Muscle of back (tissue), 13 donors: ENCODE measurements at places on chromosomes 16 and 17.

DNA sequence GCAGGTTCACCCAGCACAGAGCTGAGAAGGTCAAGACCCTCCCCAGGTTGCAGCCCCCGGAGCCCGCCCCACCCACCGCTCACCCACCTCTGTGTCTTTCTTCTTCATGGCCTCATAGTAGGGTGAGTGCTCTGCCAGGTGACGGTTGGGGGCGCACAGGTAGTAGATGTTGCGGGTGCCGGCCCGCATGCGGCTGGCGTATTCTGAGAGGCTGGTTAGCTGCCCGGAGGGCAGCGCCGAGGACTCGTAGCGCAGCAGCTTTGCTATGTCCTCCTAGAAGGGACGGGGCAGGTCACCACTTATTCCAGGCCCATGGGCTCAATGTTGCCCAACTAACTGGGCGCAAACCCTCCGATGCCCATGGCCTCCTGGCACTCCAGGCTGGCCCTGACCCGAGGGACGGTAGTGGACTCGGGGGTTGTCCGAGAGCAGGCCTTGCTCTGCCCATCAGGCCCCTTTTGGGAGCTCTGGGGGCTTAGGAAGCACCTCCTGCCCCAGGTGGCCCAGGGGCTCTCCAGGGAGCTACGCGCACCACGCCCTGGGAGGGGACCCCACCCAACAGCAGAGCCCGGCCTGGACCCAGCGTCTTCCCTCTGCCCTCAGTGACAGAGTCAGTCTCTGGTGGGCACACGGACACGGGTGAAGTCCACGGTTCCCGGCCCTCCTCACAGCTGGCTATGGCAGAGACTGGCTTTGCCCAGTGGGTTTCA is 9.9 kb downstream of the DNASE1 start:
- DNase-seq, result no peak

DNA sequence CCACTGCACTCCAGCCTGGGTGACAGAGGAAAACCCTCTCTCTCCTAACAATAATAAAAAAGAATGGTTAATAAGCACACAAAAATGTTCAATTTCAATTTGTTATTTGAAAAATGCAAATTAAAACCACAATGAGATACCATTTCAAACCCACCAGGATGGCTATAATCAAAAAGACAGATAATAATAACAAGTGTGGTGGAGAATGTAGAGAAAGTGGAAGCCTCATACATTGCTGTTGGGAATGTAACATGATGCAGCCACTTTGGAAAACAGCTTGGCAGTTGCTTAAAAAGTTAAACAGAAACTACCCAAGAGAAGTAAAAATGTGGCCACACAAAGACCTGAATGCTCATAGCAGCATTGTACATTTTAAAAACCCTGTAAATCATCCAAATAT is 51.8 kb upstream of the MAP3K14 start:
- DNase-seq, result no peak

GRCh38 chr17:5437721-5438317 is 1.1 kb downstream of the C1QBP start:
- DNase-seq, result no peak

DNA sequence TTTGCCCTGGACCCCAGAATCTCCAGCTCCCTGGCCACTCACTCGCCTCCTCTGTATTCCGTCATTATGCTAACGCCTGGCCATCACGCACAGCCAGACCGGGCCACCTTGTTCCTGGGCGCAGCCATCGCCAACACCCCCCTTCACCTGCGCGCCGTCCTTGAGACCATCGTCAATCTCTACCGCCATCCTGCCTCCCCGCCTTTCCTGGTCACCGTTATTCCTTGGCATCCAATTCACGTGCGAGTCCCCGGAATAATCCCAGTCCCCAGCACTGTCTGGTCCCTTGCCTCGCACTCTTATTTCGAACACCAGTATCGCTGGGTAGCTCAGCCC is 541 bp downstream of the VKORC1 start:
- DNase-seq, result no peak

- peak; percentile 94 for DNase-seq
Measured at GRCh38 chr17:8185582-8186445, 4.2 kb downstream of the BORCS6 start.

- DNase-seq, result no peak
Measured at GRCh38 chr17:19716108-19717030, at the start of gene SLC47A2. Gene SLC47A2, minus strand, starts transcription at chr17:19716584. Its CDS starts 29 bp downstream, at chr17:19716555.

DNA sequence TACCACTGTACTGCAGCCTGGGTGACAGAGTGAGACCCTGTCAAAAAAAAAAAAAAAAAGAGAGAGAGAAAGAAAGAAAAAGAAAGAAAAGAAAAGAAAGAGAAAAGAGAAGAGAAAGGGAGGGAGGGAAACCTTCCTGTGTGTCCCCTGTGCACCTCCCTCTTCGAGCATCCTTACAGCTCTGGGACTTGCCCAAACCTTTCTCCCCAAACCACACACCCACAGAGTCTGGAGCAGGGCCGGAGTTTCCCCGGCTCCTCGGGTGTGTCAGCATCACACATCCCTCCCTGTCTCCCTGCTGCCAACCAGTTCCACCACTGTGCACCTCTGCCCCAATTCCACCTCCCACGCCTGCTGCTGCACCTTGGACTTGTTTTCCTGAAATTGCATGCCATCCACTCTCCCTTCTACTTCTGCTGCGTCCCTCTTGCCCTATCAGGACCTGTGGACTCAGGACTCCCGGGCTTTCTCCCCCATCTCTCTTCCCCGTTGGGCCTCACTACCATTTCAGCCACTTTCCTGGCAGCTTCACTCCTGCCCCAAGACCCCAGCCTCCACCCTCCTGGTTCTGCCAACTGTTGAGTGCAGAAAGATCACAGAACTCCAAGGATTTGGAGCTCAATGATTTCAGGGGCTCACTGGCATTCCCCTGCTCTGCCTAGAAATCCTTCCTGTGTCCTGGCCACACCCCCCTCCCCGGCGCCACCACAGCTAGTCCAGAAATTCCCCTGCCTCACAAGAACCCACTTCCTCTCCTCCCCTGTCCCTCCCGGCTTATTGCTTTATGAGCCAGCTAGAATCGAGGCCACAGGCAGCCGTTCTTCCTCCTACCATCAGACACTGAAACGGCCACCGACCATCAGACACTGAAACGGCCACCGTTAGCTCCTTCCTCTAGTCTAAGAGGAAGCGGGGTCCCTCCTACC is 3.7 kb upstream of the CDK3 start:
- no peak for DNase-seq

DNA sequence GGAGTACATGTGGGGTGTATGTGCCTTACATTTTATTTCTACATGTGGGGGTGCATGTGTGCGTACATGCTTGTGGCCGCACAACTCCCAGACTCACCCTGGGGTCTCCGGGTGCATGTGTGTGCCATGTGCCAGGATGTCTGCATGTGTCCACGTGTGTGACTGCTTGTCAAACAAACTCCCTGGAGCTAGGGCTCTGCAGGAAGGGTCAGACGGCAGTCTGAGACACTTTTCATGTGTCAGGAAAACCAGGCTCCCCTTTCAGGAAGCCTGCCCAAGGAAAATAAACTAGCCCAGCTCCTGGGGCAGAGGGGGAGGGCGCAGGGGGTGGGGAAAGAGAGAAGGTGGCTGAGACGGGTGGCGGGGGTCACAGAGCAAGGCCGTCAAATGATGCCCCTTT is 44.7 kb downstream of the FZD2 start:
- no peak for DNase-seq

- no peak for DNase-seq
Measured at GRCh38 chr17:21425736-21426135, 49.6 kb downstream of the KCNJ12 start.

GRCh38 chr16:951660-952301 is 19.0 kb downstream of the LMF1 start:
- DNase-seq, result no peak

GRCh38 chr17:52202520-52203080 is 44.1 kb upstream of the CA10 start:
- no peak for DNase-seq

DNA sequence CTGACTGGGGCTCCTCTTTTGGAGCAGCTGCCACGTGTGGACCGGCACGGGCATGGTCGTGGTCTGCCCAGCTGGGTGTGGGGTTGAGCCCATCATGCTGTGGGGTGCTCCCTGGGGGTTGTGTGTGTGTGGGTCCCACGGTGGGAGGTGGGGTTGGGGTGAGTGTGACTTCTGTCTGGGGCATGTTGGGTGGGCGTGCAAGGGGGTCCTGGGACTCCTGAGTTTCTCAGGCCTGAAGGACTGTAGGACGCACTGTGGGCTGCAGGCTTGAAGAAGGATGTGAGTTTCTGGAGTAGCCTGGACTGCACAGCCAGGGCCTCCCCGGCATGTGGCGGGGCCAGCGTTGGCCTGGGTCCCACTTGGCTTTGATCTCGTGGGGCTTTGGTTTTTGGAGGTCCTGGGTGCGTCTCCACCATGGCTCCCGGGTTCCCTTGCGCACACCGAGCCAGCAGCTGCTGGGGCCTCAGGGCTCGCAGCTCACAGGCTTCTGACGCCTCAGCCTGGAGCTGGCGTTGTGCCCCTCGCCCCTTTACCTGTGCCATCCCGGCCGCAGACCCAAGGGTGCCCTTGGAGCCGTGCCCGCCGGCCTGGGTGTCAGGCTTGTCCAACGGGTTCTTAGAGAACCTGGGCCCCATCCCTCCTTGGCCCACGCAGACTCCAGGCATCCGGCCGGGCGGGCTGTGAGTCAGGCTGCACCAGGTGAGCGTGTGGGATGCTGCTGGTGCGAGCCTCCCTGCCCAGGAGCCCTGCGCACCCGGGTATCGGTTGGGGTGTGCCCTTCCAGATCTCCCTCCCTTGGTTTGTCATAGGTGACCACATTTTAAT is 34.4 kb upstream of the ZNF750 start:
- DNase-seq, result no peak

- DNase-seq, result no peak
Measured at GRCh38 chr16:81796035-81796434, 16.9 kb downstream of the PLCG2 start.

GRCh38 chr16:29304251-29304650 is 102.3 kb downstream of the NPIPB11 start:
- no peak for DNase-seq

DNA sequence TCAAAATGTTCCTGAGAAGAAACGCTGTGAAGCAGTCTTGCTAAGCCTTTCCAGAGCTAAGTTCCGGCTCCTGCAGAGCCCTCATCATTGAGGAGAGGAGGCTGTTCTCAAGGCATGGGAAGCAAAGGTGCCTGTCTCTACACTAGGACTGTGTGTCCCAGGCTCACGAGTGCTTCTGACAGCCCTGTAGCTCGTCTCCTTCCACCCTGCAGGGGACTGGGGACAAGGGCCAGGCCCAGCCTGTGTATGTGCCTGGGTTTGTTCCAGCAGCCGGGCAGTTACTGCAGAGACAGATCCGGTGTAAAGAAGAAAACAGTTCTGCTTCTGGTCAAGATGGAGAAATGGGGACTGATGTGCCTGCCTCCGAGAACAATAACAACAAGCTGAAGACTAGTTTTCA is 156.0 kb downstream of the ENGASE start:
- DNase-seq, result no peak

DNA sequence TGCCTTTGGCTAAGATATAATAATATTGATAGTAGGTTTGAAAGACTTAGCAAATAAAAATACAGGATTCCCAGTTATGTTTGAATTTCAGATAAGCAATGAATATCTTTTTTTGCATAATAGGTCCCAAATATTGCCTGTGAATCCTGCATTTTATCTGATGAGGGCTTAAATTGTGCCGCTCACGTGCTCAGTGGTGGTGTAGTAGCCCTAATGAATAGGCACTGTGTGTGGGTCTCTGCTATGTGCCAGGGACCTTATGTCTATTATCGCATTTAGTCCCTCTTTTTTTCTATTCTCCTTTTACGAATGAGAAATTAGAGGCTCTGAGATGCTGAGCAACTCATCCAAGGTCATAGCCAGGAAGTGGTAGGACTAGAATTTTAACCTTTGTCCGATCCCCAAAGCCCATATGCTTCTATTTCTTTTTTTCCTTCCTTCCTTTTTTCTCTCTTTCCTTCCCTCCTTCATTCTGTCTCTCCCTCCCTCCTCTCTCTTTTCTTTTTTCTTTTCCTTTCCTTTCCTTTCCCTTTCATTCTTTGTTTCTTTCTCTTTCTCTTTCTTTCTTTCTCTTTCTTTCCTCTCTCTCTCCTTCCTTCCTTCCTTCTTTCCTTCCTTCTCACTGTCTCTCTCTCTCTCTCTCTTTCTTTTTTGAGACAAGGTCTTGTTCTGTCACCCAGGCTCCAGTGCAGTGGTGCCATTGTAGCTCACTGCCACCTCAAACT is 47.2 kb downstream of the RGS9 start:
- no peak for DNase-seq

GRCh38 chr17:64354396-64354795 is 36.3 kb downstream of the PECAM1 start:
- no peak for DNase-seq

DNA sequence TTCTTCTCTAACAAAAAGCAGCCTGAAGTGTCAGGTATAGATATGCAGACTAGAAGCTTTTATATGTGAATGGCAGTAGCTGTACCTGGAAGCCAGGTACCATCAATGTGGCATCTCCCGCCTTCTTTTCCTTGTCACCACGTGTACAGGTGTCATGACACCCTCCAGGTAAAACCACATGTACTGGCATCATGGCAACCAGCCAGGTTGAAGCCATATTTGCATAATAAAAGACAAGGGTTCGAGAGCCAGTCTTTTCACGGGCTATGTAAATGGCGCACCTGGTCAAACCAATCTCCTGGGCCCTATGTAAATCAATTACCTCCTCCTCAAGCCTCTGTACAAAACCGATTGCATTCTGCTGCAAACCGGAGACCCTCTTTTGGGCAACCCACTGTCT is 541.3 kb downstream of the CDH11 start:
- no peak for DNase-seq

GRCh38 chr16:56973294-56973689 is 11.5 kb downstream of the CETP start:
- DNase-seq, result no peak

DNA sequence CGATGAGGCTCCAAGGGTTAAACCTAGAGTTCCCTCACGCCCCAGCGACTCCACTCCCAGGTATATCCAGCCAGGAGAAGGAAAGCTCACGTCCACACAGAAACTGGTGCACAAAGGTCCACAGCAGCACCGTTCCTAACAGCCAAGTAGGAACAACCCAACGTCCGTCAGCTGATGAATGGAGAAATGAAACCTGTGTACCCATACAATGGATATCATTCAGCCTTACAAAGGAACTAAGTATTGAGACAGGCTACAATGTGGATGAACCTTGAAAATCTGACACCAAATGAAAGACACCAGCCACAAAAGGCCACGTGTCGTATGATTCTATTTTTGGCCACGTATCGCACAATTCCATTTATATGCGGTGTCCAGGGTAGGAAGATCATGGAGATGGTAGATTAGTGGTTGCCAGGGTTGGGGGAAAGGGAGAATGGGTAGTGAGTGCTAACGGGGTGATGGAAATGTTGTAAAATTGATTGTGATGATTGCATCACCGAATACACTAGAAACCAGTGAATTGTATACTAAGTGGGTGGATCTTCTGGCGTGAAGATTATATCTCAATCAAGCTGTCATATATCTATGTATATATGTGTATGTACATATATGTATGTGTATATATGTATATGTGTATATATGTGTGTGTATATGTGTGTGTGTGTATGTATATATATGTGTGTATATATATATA is 30.1 kb downstream of the NLRC3 start:
- DNase-seq, result no peak

DNA sequence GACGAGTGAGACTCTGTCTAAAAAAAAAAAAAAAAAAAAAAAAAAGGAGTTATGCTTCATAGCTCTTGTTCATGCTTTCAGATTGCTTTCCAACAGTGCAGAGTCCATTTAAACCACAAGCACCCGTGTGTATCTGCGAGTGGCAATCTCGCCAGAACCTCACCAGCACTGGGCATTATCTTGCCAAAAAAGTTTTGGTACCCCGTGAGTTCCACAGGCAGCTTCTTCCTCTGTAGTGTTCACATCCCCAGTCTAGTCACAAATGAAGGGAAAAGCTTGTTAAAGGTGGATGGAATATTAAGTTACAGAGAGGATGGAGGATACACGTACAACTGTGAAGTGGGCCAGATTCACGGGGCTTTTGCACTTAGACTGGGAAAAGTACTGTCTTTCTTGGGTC is 33.5 kb downstream of the WSB1 start:
- DNase-seq, result no peak
